ENCODE measurements at places on chromosomes 2 and 18.

DNA sequence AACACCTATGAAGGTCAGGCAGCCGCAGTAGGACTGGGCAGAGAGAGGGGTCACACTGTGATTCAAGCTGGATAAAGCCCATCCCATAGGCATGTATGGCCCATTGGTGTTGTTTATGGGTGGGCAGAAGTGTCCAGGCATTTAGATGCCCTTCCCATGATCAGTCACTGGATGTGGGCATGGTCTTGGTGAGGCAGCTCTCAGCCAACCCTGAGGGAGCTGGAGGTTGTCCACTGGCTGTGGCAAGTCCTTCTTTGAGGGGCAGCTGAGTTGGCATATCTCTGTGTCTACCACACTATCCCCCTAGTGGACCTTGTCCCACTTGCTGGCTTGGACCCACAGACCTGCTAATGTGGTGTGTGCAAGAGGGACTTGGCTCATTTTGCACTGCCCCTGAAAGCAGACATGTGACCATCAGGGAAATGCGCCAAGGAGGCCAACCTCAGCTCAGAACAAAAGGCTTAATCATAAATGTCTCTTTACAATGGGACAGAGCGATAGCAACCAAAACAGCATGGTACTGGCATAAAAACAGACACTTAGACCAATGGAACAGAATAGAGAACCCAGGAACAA, 82.0 kb downstream of the TMEM17 start:
- DNase-seq: no peak

DNA sequence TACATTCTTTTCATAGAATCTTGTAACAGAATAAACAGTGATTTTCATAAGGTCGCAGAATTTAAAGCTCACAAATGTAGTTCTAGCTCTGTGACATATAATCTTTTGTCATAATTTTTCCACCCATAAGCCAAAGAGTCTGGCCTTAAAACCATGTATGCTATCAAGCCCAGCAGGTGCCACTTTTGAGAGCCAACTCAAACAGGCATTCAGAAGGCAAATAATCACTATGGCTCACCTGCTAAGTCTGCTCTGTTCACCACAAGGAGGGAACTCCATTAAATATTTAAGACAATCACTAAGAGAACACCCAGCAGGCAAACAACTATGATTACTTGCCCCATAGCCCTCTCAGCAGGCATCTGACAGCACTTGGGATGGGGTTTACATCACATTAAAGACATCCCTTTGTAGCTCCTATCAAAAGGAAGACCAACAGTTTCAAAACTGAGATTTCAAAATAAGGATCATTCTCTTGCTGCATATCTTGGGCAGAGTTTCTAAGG, 241.6 kb downstream of the PDE11A start:
- no peak for DNase-seq

DNA sequence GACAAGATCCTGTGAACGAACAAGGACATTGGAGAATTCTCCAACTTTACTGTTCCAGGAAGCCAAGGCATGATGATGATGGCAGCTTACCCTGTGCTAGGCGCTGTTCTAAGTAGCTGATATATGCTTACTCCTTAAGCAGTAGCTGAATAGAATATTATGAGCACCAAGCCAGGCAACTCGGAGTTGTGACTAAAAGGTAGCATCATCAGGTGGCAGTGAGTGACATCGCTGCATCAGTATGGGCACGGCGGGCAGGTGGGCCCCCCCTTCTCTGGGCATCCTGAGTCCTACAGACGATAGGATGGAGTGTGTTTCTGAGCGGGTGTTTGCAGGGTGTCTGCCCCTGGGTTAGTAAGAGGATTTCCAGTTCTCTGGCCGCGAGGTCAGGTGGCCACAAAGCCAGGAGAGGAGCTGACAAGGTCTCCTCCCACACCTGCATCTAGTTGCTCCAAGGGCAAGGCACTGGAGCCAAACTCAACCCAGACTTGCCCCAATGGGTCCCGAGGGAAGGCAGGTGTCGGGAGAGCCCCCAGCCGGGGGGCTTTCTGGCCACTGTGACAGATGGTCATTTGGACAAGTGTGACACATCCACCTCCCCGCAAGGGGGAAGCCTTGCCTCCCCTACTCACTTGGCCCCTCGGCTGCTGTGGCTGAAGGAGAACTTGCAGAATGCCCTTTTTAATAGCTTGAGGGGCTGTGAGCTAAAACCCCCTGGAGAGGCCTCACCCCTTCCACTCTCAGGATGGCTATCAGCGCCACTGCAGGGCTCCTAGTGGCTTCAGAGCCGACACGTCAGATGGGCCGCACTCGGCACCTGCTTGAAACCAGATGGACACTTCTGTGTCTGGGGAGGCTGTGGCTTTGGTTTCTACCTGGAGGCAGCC, 55.5 kb downstream of the CRACDL start:
- no peak for DNase-seq

GRCh38 chr2:171325886-171326585, 107.8 kb downstream of the METTL8 start:
- DNase-seq: no peak

DNA sequence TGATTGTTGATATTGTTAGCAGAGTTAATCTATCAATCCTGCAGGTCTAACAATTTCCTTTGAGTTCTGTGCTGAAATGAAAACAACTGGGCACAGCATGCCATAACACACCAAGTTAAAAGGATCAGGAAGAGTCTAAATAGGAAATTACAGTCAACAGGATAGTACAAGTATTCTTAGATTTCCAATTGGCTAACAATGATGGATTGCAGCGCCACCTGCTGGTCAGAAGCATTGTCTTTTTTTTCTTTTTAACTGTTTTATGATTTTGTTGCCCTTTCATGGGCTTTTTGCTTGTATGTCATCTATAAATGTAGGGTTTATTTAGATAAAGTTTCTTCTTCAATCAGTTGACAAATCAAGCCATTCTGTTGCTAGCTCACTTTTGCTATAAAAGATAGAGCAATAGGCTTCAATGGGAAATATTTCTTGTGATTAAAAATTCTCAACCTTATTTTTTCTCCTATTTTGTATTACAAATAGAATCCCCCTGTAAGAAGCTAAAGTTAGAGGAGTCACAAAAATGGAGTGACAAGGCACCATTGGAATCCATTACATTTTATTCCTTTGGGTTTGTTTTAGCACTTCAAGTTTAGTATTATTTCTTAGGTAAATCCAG, 40.8 kb upstream of the RPRM start:
- DNase-seq: peak; percentile 77

- no peak for DNase-seq
Measured at GRCh38 chr2:3176869-3177255, 200.8 kb downstream of the EIPR1 start.

DNA sequence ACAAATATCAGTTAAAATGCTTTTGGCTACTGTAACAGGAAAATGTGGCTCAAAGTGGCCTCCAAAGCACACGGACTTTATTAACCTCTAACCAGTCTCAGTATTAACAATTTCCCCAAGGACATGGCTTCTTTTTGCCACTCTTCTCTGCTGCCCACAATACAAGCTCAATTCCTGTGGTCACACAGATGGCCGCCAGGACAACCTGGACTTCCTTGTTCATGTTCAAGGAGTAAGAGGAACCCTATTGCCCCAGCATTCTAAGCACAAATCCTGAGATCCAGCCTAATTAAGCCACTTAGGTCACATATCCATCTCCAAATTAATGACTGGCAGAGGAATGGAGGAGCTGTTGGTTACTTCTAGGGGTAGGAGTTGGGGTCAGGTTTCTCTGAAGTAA, 38.2 kb downstream of the AOX1 start:
- DNase-seq: peak; percentile 57

DNA sequence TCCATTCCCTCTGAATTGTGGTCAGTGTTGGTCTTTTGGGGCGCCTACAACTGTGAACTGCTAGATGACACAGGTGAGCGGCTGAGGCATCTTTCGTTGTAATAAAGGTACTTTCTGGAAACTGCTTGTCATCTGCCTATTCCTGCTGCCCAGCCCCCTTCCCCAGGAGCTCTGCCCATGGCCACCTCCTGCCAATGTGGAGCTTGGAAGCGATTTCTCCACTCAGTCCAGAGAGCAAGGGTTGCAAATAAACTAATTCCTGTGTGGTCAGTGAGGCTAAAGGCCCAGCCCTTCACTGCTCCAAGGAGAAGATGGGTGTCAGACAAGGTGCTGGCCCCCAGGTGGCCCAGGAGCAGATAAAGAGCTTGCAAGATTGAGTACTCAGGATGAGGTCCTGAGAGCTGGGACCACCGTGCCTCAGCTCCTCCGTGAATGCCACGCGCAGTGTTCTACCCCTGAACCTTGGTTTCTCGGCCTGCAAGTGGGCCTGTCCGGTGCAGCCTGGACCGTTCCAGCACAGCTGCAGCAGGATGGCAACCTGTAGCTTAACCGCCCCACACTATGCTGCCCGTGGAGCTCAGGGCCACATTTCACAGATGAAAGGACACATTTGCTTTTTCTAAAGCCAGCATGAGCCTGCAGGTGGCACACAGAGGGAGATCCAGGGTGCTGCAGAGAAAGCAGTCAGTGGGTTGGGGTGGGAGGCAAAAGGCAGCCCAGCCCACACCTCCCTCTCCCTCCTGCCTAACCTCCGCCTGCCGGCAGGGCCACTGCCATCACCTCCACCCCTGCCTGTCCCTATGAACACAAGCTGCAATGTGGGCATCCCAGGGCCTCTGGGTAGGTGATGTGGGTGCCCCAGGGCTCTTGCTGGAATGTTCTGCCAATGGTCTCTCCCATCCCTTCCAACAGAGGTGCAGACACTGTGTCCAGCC, 78.7 kb upstream of the OTOF start:
- DNase-seq: no peak

DNA sequence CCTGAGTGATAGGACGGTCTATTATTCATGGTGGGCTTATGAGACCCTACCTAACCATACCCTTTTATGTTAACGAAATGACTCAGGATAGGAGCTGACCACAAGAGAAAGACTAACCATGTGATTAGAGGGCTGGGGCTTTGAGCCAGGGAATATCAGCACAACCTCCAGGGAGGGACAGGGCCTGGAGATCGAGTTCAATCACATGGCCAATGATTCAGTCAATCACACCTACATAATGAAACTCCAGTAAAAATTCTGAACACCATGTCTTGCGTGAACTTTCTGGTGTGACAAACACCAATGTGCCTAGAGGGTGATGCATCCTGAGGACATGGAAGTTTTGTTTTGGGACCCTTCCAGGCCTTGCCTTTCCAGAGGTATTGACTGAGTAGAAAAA, 2.2 kb upstream of the TEX51 start:
- no peak for DNase-seq
